CD8-positive, alpha-beta memory T cell (primary cell): ENCODE measurements at places on chromosomes 3 and 15. TPM values are rescaled to one million over a fixed set of nuclear protein-coding genes. Genes with fewer than 3 reads are reported as not detected.

TRH gene
- not detected for total RNA-seq

GRCh38 chr3:185727873-185728272 is 97.0 kb downstream of the IGF2BP2 start:
- no peaks in the 10 kb centered on the region for H3K27me3 ChIP-seq
- H3K4me3 ChIP-seq, result no peak overlapping the region
- H3K4me1 ChIP-seq, result no peaks in the 10 kb centered on the region
- H3K36me3 ChIP-seq, result no peaks in the 10 kb centered on the region
- no peak overlapping the region for H3K27ac ChIP-seq

- H3K36me3 ChIP-seq, result no peaks in the 10 kb centered on the region
- no peak overlapping the region for H3K27ac ChIP-seq
- no peak for DNase-seq
- H3K27me3 ChIP-seq, result peaks cover 4% of the 10 kb centered on the region
- no peak overlapping the region for H3K4me3 ChIP-seq
- no peaks in the 10 kb centered on the region for H3K4me1 ChIP-seq
Observed at GRCh38 chr3:150335631-150336030, 72.5 kb upstream of the TSC22D2 start.

GRCh38 chr3:16369276-16369675 is 104.3 kb downstream of the OXNAD1 start:
- H3K27me3 ChIP-seq, result no peaks in the 10 kb centered on the region
- no peak overlapping the region for H3K27ac ChIP-seq
- peaks cover 20% of the 10 kb centered on the region for H3K4me1 ChIP-seq

- no peak for DNase-seq
- H3K27me3 ChIP-seq, result no peaks in the 10 kb centered on the region
- H3K36me3 ChIP-seq, result no peaks in the 10 kb centered on the region
- no peak overlapping the region for H3K4me3 ChIP-seq
- no peaks in the 10 kb centered on the region for H3K4me1 ChIP-seq
Observed at GRCh38 chr15:97875025-97875512, 85.4 kb upstream of the ARRDC4 start.

GRCh38 chr15:90364251-90364650 is 12.2 kb downstream of the ZNF774 start:
- no peak for DNase-seq
- H3K27ac ChIP-seq, result no peak overlapping the region
- H3K4me1 ChIP-seq, result peaks cover 9% of the 10 kb centered on the region

EXD1 gene
- not detected for total RNA-seq

PFN2 gene
- total RNA-seq, result 3.4 TPM

NPAP1 gene
- total RNA-seq, result not detected

CCR2 gene
- total RNA-seq, result 0.74 TPM

GRCh38 chr3:139718415-139718814 is 40.6 kb upstream of the NMNAT3 start:
- H3K27ac ChIP-seq, result no peak overlapping the region
- no peaks in the 10 kb centered on the region for H3K27me3 ChIP-seq
- H3K4me1 ChIP-seq, result no peaks in the 10 kb centered on the region
- H3K36me3 ChIP-seq, result no peaks in the 10 kb centered on the region
- no peak for DNase-seq

DNA sequence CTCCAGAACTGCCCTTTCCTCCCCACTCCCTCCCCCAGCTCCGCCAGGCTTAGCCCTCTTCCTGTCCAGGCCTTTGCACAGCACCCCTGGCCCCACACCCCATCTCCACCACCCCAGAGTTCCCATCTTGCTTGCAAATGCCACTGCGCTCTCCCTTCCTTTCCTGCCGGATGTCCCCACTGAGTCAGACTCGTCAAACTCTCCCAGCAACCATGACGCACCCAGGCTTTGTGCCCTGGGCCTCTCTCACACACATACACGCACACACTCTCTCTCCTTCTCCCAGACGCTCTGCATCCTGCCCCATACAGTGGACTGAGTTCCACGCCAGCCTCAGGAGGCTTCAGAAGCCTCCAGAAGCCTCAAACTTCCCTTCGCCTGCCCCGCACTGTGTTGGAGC is 2.8 kb upstream of the CCDC9B start:
- H3K4me1 ChIP-seq, result peaks cover 8% of the 10 kb centered on the region
- no peaks in the 10 kb centered on the region for H3K36me3 ChIP-seq
- H3K4me3 ChIP-seq, result no peak overlapping the region
- no peak for DNase-seq

GRCh38 chr15:29676961-29677402 is 145.3 kb downstream of the TJP1 start:
- H3K4me1 ChIP-seq, result no peaks in the 10 kb centered on the region
- H3K36me3 ChIP-seq, result no peaks in the 10 kb centered on the region
- DNase-seq, result no peak
- no peaks in the 10 kb centered on the region for H3K27me3 ChIP-seq

CCDC14 gene
- total RNA-seq, result 31.6 TPM

- H3K4me3 ChIP-seq, result no peak overlapping the region
- H3K27ac ChIP-seq, result no peak overlapping the region
- H3K4me1 ChIP-seq, result no peaks in the 10 kb centered on the region
- no peaks in the 10 kb centered on the region for H3K27me3 ChIP-seq
Observed at GRCh38 chr3:185781759-185782158, 43.1 kb downstream of the IGF2BP2 start.

CCRL2 gene
- 3.0 TPM for total RNA-seq

DNA sequence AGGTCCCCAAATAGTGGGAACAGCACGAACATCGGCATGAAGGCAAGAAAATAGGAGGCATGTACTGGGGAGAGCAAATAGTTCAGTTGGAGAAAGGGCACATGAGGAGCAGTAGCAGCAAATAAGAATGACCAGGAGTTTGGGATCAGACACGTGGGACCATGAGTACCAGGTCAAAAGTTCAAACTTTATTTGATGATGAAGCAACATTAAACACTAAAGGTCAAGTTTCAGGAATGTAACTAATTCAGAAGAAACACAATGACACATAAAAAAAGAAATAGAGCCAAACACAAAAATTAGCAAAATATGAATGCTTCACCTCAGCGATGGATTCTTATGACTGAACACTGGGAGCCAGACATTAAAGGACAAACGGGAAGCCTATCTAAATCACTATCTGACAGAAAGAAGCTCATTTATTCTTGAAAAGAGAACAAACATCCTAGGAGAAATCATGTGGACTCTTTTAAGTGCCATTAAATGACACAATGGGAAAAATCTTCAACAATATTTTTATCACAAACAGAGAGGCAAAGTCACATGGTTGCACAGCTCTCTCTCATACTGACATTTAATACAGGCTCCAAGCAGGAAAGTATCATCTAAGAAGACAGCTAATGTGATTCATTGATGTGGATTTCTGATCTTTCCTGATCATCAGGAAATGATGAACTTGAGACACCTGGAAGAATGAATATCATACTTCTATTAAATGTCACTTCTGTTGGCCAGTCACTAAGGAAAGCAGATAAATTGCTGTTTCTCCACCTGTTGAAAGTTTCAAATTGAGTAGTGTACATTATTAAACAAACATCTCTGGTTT is 216.9 kb upstream of the THBS1 start:
- H3K27me3 ChIP-seq, result no peaks in the 10 kb centered on the region
- no peaks in the 10 kb centered on the region for H3K4me1 ChIP-seq
- H3K27ac ChIP-seq, result no peak overlapping the region
- no peak overlapping the region for H3K4me3 ChIP-seq

- H3K27me3 ChIP-seq, result no peaks in the 10 kb centered on the region
- no peaks in the 10 kb centered on the region for H3K36me3 ChIP-seq
- H3K4me1 ChIP-seq, result peaks cover 6% of the 10 kb centered on the region
- H3K27ac ChIP-seq, result no peak overlapping the region
- no peak overlapping the region for H3K4me3 ChIP-seq
- no peak for DNase-seq
Observed at GRCh38 chr3:30285188-30286006, 321.0 kb upstream of the TGFBR2 start.

TIMP4 gene
- not detected for total RNA-seq

TM4SF1 gene
- 0.27 TPM for total RNA-seq

- H3K4me1 ChIP-seq, result no peaks in the 10 kb centered on the region
- H3K27ac ChIP-seq, result no peak overlapping the region
- H3K27me3 ChIP-seq, result no peaks in the 10 kb centered on the region
- no peak overlapping the region for H3K4me3 ChIP-seq
Observed at GRCh38 chr3:22089284-22089683, 338.3 kb upstream of the ZNF385D start.

- H3K36me3 ChIP-seq, result no peaks in the 10 kb centered on the region
- H3K27me3 ChIP-seq, result no peaks in the 10 kb centered on the region
- no peak overlapping the region for H3K4me3 ChIP-seq
- no peaks in the 10 kb centered on the region for H3K4me1 ChIP-seq
Observed at GRCh38 chr15:49103002-49103401, 52.4 kb downstream of the COPS2 start.

DNA sequence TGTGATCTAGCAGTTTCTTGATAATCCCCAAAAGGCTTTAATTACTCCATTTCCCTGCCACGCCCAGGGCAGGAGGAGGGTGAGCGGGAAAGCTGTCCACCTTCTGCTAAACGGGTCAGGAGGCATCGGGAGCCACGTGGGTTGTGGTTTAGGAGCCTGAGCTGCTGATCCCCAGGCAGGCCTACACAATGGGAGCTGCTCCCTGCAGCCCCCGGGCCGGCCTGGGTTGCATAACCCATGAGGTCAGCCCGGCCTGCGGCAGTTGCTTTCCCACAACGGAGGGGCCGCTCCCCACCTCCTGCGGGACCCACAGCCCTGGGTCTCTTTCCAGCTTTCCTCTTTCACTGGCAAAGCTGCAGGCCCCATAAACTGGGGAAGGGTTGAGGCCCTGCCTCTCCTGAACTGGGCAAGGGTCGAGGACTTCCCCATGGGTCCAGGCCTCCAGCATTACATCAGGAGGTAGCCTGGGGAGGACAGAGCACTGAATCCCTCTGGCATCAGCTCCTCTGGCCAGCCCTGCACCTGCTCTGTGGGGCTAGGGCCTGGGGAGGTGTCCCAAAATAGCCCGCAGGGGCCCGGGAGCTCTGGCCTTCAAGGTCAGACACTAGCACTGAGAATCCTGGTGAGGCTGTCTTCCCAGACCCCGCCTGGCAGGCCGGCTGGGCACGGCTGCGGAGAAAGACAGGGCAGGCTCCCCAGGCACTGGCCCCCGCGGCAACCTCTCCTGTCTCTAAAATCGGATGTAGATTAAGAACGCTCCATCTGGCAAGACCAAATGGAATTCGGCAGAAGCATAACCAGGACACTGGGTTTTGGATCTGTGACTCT is 47.3 kb downstream of the ZDHHC19 start:
- H3K36me3 ChIP-seq, result no peaks in the 10 kb centered on the region
- DNase-seq, result no peak
- H3K27ac ChIP-seq, result no peak overlapping the region
- no peak overlapping the region for H3K4me3 ChIP-seq

DNA sequence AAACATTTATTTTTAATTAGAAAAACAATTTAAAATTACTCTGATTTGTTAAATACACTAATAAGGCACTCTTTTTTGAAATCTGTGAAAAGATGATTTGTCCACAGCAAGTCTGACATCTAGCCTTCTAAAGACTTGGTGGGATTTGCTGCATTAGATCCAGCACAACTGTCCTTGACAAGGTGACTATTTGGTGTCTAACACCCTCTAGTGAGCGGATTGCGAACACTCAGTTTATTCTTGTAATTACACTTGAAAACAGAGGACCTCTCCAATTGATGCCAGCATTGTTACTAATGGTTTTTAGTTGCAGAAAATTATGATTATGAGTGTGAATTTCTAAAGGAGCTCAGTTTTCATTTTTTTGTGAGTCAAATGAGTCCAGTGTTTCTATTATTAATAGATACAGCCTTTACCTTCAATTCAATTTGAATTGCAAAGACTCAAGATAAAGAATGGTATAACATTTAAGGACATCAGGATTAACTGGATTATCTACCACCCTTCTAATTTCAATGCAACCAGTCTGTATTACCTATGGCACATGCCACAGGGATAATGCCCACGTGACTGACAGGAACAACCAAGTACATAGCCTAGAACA is 29.7 kb upstream of the STRIT1 start:
- H3K4me1 ChIP-seq, result no peaks in the 10 kb centered on the region
- no peaks in the 10 kb centered on the region for H3K36me3 ChIP-seq
- no peak for DNase-seq
- H3K27me3 ChIP-seq, result no peaks in the 10 kb centered on the region
- H3K27ac ChIP-seq, result no peak overlapping the region
- no peak overlapping the region for H3K4me3 ChIP-seq

RYR3 gene
- total RNA-seq, result not detected

SLC6A11 gene
- total RNA-seq, result not detected

IL12A gene
- total RNA-seq, result not detected

DNA sequence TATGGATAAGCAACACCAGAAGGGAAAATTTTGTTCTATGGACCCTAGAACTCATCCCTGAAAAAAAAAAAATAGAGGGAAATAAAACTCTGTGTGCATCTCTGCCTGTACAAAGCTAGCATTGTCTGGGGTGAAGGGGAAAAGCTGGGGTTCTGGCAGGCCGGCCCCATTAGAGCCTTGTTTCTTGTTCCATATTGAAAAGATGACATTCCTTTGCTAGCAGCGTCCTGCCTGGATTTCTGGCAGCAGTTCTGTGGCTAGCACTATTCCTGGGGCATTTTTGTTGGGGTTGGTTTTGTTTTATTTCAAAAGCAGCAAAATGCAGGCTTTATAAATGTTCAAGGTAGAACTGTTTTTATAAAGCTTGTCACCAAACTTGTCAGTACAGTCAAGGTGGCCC is 45.2 kb downstream of the RARB start:
- no peaks in the 10 kb centered on the region for H3K27me3 ChIP-seq
- H3K36me3 ChIP-seq, result no peaks in the 10 kb centered on the region
- H3K27ac ChIP-seq, result no peak overlapping the region

LARP6 gene
- 0.51 TPM for total RNA-seq
